ENCODE measurements at places on chromosomes 1 and 21.

DNA sequence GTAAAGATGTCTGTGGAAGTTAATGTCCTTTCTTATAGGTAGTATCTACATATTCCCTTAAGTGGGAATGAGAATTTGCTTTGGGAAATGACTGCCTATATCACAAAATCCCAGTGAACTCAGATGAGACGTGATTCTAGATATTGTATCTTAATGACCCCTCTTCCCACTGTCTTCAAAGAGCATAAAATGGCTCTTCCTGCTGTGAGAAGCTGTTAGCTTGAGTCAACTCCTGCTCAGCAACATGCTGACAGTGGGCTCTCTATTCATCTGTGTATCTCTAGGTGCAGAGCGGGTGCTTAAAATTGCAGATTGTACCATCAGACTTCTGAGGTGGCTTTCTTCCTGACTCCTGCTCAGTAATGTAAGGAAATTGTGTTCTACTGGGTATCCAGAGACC is 100.6 kb downstream of the SPAG17 start:
- no peak for DNase-seq

DNA sequence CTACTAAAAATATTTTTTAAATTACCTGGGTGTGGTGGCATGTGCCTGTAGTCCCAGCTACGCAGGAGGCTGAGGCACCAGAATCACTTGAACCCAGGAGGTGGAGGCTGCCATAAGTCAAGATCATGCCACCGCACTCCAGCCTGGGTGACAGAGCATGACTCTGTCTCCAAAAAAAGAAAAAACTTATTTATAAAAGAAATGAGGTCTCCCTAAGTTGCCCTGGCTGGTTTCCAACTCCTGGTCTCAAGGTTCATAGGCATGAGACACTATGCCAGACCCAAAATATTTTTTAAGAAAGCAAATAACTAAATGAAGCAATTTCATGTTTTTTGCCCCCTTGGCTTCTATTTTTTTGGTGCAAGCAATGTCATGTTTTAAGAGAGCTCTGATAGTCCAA is 32.9 kb downstream of the EIF4G3 start:
- DNase-seq, result no peak

GRCh38 chr1:225974454-225974853 is 24.7 kb downstream of the SDE2 start:
- DNase-seq, result no peak

GRCh38 chr1:53615101-53615500 is 123.9 kb downstream of the GLIS1 start:
- DNase-seq, result no peak

DNA sequence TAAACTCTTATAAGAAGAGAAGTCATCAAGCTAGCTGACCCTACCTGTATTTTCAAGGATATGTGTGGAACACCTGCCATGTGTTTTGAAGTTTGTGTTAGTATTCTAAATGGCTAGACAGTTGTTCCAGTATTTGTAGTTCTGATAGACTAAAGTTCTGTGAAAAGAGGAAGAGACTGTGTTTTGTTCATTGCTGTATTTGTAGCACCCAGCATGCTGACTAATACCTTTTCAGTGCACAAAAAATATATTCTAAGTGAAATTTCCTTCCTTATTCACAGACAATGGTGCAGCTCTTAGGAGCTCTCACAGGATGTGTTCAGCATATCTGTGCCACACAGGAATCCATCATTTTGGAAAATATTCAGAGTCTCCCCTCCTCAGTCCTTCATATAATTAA is 8.2 kb upstream of the METTL18 start:
- no peak for DNase-seq

- DNase-seq, result peak; percentile 89
These were observed 53.1 kb upstream of the LBR start for GRCh38 chr1:225480825-225481434.

DNA sequence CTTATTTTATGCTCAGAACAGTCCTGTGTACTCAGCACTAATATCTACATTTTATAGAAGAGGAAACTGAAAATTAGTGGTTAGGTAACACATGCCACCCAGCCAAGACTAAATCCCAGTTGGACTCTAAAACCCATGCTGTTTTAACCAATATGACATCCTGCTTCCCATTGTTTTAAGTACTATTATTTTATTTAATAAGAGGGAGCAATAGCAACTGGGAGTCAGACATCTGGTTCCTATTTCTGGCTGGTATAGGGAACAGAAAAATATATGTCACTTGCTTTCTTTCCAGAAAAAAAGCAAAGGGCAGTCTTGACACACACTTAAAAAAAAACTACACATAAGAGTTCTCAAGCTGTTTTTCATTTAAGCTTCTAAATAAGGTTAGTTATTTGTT is 11.9 kb downstream of the KLHL12 start:
- DNase-seq, result no peak

DNA sequence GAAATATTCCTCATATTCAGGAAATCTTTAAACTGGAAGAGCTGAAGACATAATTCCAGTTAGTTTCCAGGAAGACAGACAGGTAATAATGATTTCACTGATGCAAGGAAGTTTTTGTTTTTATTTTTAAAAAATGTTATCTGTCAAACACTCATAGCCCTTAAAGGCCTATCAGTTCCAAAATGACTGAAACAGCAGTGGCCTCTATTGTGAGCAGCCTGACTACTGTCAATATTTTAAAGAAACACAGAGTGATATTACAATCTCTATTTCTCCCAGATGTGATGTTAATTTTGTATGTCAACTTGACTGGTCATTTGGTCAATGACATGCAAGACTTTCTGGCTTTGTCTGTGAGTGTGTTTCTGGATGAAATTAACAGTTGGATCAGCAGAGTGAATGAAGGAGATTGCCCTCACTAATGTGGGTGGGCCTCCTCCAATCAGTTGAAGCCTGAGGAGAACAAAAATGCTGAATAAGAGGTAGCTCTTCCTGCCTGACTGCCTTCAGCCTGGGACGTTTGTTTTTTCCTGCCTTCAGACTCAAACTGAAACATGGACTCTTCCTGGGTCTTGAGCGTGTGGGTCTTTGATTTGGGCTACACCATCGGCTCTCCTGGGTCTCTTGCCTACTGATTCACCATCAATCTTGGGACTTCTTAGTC is 31.3 kb upstream of the SLC30A10 start:
- no peak for DNase-seq

DNA sequence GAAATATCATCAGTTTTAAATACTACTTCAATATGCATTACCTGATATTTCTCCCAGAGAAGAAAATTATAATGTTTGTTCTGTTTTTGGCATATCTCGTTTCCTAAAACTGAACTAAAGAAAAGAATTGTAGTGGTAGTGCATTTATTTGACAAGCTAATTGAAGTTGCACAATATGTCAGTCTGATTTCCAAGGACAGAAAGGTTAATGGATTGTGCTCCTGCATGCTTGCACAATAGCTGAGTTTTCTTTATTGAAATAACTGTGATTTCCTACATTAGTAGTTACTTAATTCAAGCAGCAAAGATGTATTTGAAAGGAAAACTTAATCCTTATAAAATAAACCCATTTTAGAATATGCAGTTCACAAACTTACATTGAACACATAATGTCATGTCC is 2047.7 kb downstream of the NCAM2 start:
- no peak for DNase-seq

GRCh38 chr1:8674912-8675311 is 142.5 kb downstream of the RERE start:
- no peak for DNase-seq

GRCh38 chr1:173590557-173590956 is 12.3 kb downstream of the SLC9C2 start:
- no peak for DNase-seq

- DNase-seq, result peak; percentile 90
These were observed 500 bp upstream of the PEA15 start for GRCh38 chr1:160204526-160205241.

GRCh38 chr1:22717037-22717760 is 6.6 kb downstream of the EPHB2 start:
- DNase-seq, result no peak

- no peak for DNase-seq
These were observed 141.9 kb upstream of the TMEM51 start for GRCh38 chr1:15011661-15012060.

GRCh38 chr1:156320560-156320959 is 17.5 kb downstream of the CCT3 start:
- no peak for DNase-seq

DNA sequence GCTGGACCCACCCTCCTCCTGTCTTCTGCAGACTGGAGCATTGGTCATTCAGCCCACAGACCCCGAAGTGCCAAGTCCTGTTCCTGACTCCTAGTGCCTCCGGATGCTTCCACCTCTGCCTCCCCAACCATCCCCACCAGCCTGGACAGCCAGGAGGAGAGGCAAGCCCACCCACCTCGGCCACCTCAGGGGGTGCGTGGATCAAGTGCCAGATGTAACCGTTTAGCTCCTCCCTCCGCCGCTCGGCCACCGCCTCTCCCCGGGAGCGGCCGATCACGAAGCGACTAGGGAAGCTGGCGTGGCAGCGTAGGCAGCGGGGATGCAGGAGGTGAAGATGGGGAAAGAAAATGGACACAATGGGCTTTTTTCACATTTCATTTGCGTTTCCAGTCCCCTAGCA is 18.1 kb upstream of the PPP1R15B start:
- no peak for DNase-seq

- no peak for DNase-seq
These were observed 217.9 kb downstream of the CTH start for GRCh38 chr1:70628973-70629372.

GRCh38 chr1:23497777-23498439 is 13.9 kb upstream of the ASAP3 start:
- no peak for DNase-seq

GRCh38 chr1:113760102-113761080 is 1.1 kb upstream of the PHTF1 start:
- no peak for DNase-seq

- peak; percentile 35 for DNase-seq
These were observed 31.8 kb downstream of the SDCCAG8 start for GRCh38 chr1:243287652-243288051.

- DNase-seq, result no peak
These were observed 127.6 kb downstream of the CYYR1 start for GRCh38 chr21:26445440-26445839.

DNA sequence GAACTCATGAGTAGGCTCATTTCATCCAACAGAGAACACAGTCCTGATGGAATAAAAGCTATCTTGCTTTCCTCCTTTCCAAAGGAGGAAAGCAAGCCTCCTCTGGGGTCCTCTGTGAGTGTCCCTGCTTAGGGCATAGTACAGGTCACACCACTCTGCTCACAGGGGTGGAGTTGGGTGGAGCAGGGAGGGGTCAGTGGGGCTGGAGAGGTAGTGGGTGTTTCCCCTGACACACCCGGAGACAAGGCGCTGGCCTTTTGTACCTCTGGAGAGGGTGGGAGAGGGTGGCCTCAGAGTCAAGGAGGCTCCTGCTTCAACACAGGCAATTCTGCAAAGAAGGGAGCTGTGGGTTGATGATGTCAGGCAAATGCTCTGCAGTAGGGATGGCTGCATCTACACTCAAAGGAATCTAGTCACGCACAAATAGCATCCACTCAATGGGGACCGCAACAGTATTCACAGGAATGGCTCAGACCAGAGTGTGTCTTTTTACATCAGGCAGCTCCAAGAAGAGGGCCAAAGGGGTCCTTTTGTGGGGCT is 58.6 kb upstream of the PLXNA2 start:
- no peak for DNase-seq

DNA sequence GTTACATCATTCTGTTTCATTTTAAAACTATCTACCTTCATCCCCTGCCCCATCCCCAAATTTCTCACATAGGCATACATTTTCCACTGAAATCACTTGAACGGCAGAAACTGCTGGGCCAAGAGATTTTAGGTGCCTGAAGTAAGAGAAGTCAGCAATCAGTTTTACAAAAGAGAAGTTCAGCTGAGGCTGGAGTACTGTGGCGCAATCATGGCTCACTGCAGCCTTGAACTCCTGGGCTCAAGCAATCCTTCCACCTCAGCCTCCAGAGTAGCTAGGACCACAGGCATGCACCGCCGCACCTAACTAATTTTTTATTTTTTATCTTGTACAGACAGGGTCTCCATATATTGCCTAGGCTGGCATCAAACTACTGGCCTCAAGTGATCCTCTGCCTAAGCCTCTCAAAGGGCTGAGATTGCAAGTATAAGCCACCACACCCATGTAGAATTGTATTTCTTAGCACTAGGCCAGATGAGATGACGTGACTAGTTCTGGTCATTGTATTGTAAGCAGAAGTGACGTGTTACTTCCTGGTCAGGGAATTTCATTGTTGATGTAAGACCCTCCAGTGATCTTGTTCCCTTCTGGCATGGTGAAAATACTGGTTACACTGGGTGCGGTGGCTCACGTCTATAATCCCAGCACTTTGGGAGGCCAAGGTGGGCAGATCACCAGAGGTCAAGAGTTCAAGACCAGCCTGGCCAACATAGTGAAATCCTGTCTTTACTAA is 7.1 kb downstream of the BECN2 start:
- no peak for DNase-seq

Measured in germinal center (tissue), 1 donor.